ENCODE measurements at places on chromosomes 7 and 10.

- no peak for DNase-seq
Observed at GRCh38 chr7:92614660-92615174, 24.5 kb upstream of the FAM133B start.

DNA sequence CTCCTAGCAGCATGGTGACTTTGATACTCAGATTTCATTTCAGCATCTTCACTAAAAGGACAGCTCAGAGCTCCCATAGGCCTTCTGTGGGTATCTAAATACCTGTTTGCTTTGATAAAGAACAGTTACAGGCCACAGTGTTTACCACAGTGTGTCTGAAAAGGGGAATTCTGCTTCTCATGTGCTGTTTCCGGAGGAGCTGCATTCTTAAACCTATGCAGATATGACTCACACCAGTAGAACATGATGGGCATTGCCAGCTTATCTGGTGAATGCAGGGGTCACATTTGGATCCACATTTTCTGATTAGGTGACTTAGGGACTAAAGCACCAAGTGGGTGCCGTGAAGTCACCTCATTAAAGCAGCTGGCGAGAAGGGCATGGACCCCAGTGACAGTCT is 52.6 kb downstream of the TRRAP start:
- DNase-seq: no peak

DNA sequence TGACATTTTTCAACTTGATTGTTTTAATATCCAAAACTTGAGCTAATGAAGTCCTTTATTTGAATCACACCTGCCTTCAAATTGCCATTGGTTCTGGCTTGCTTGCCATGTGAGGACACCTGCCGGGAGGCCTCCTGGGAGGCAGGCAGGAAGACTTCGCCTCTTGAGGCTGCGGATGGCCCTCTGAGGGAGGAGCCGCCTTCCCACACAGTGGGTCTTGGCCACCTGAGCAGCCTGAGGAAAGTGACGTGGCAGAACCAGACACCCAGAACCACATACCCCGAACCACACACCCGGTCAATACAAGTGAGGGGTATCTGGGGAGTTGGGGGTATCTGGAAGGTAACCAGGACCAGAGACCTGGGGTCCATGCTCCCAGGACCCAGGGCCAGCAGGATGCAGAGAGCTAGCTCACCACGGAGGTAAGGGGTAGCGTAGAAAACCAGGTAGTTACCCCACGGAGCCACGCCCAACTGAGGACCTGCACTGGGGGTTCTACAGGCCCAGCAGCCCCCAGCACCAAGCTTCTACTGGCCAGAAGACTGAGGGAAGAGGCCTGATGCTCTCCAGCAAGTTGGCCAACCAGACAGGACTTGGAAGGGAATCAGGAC is 300.5 kb downstream of the TCERG1L start:
- no peak for DNase-seq

GRCh38 chr10:22489467-22489866 is 144.2 kb downstream of the SPAG6 start:
- no peak for DNase-seq

- DNase-seq: no peak
Observed at GRCh38 chr7:31099451-31100444, 47.6 kb downstream of the ADCYAP1R1 start.

DNA sequence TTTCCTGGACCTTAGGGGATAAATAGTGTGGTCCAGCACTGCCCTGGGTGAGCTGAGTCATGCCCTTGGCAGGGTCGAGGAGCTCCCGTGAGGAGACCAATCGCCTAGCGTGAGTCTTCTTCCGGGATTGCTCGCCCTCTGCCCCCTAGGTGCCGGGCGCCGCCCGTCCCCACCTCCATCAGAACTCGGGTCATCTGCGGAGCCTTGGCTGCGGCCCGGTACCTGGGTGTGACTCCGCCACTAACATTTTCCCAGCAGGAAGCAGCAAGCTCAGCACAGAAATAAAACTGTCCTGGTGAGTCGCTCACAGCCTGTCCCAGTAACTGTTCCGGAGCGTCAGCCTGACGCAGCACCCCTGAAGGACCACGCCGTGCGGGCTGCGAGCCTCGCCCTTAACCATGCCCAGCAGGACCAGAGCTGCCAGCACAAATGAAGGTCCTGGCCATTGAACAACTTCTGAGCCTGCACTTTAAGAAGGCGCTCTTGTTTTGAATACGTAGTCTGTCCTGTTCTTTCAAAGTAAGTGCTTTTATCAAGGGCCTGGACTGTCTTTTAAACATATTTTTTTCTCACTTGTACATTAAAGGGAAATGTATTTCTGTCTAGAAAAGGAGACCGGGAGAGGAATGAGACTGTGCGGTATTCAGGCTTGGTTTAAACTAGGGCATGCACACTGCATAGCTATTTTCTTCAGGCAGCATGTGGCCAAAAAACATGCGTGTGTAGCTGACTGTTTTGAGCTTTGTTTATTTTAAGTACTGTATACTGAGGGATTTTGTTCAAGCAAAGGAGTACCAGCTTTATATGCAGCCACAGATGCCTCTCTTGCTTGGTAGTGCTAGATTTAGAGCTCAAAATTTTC is 136.7 kb downstream of the HECW1 start:
- peak; percentile 79 for DNase-seq

- DNase-seq: no peak
Observed at GRCh38 chr10:97718178-97718577, 4.6 kb downstream of the MARVELD1 start.

DNA sequence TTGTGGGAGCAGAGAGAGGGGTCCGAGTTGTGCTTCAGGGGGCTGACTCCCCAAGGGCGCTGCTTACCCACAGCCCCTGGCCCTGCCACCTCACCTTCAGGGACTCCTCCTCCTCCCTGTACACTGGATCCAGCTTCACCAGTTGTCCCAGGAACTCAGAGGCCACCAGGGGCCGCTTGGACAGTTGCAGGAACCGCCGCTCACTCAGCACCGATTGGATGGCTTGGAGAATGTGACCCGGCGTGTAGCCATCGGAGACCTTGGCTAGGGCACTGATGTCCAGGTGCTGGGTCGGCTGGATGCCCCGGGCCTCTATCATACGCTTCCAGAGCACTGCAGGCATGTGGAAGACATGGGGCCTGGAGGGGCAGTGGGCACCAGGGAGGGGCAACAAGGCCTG is 4.5 kb upstream of the ASB10 start:
- no peak for DNase-seq

DNA sequence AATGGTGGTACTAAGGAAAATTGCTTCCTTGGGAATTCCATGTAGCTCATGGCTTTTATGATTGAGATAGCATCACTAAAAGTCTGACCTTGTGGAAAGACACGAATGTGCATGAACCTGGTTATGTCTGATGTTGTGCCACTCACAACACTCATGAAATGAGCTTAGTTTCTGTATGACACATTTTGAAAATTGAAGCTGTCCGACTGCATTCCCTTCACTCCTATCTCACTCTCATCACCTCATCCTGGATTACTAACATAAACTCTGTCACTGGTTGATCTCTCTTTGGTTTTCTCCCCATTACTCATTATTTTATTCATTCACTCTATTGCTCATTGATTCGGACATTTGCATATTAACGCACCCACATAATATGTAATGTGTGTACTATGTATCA is 190.0 kb upstream of the VWC2 start:
- no peak for DNase-seq

- DNase-seq: no peak
Observed at GRCh38 chr10:100642295-100642994, 102.9 kb upstream of the PAX2 start.

DNA sequence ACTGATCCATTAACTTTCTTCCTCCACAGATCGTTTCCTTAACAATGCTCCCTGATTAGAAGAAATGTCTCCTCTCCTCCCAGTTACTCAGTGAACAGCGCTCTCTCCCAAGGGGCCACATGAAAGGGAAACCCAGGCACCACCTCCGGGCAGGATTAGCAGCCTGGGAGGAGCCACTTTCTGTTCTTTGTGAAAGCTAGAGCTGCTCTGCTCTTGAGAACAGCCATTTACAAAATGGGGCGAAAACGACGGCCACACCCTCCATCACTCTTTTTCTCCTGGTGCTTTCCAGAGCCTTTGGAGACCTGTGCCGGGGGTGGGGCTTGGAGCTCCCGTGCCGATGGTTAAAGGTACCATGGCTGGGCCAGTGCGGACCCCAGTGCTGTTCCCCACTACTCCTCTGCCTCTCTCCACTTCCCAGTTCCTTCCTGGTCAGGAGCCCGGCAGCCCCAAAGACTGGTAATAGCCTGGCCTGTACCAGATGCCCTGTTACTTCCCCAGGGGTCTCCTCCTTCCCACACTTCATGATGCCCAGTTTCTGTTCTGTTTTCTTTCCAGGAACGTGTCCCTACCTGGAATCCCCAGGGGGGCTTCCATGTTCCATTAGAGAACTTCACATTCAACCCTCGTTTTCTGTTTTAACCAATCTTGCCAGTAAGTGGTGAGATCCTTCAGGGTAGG is 402.9 kb upstream of the GALNT17 start:
- peak; percentile 1 for DNase-seq

DNA sequence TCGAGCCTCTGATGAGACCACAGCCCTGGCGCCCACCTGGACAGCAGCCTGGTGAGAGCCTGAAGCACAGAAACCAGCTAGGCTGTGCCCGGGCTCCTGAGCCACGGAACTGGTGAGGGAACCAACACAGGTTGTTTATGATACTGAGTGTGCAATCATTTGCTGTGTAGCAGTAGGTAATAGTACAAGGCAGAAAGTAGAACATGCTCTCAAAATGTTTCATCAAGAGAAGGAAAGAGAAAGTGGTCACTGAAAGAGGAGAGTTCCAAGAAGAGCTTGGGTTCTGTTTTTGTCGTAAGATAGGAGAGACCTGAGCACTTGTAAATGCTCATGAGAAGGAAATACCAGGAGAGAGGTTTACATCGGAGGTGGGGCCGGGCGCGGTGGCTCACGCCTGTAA is 208.2 kb downstream of the FAM107B start:
- DNase-seq: no peak

DNA sequence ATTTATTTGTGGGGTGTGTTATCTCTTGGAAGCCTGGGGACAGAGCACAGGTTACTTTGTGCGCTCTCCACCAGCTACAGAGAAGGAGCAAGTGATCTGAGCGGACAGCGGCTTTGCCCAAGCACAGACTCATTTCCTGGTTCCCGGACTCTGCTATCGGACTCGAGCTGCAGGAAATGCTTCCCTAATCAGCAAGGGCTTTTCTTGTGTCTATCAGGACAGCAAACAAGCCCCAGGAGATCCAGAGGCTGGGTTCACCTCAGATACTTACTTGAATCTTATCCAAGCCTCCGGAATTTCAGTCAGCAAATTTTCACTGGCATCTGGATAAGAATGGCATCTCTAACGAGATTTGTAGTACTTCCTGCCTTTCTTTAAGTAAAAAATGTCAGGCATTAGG is 27.8 kb downstream of the MRC1 start:
- no peak for DNase-seq

GRCh38 chr7:463362-463781 is 56.3 kb downstream of the PDGFA start:
- no peak for DNase-seq

- no peak for DNase-seq
Observed at GRCh38 chr10:130171196-130171595, 35.0 kb downstream of the GLRX3 start.

DNA sequence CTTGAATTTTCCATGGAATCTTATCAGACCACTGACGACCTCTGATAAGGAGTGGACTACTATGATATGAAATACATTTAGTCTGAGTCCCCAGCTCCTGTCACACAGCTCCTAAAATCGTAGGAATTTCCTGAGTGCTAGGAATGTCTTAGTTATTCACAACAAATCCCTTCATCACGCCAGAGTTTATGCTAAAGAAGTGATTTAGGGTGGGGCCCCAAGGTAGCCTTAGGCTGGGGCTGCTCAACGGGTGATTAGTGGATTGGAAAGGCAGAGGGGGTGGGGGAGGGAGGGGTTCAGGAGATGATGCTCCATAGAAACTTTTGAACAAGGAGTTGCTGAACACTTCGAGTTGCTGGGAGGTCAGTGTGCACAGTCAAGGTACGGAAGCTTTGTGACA is 7.0 kb upstream of the TET1 start:
- DNase-seq: no peak

DNA sequence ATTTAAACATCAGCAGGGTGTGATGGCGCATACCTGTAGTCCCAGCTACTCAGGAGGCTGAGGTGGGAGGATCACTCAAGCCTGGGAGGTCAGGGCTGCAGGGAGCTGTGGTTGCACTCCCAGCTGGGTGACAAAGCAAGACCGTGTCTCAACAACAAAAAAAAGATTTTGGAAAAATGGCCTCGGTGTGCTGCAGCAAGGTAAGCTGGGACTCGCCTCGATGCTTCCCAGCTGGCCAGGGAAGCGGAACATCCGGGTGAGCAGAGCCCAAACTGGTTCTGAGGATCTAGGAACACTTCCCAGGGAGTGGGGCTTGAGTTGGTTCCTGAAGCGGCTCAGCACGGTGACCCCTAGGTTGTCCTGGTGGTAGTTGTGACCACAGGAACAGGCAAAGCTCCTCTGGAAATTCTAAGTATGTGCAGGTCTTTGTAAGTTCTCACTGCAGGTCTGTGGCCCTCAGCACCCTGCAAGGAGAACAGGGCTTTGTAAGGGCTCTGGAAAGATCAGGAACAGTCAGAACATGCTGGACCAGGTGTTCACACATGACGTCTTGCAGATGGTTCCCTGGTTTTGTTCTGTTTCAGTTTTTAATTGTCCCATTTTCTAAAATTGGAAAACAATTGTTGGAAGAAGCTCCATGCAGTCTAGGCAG is 38.6 kb upstream of the ZMIZ2 start:
- DNase-seq: no peak

- DNase-seq: no peak
Observed at GRCh38 chr10:87767253-87767652, 50.8 kb downstream of the ATAD1 start.

- DNase-seq: no peak
Observed at GRCh38 chr7:14195079-14195478, 205.6 kb upstream of the ETV1 start.

DNA sequence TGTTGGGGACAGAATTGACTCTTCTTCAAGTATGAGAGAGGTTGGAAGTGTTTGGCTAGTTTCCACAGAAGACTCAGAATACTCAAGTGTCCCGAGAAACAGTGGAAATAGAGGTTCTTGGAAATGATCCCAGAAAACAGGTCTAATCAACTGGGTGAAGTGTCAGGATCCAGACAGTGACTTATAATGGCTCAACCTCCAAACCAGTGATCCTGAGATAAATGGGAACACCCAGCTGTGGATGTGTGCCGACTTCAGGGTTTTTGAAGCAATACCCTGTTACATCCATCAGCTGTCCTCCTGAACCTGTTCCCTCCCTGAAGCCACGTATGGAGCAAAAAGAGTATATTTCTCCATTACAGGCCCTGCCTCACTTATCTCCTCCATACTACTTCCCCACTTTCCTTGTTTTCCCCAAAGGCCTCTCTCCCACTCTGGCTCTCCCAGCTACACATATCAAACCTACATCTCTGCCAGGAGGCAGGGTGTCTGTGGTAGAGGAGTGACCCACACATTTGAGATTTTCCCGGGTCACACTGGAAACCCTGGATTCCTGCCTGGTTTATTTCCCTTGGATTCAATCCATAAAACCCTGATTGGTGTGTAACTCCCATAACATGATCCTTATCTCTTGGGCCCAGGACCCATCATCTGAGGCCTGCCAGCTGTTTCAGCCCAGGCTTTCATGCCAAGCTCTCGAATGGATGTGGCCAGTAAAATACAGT is 17.6 kb upstream of the ELOVL3 start:
- DNase-seq: no peak

DNA sequence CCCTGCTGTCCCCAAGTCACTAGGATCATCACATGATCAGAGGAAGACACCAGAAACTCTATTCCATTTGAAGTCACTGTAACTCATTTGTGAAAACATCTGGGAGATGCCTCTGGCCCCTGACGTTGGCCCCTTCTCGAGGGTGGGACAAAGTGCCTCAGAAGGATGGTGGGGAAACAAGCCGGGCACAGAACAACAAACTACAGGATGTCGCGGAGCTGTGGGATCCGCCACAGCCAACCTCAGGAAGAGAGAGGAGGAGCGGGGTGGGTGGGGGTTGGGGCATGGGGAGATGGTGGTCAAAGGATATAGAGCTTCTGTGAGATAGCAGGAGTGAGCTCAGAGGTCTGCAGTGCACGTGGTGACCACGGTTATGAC is 265.6 kb upstream of the TCERG1L start:
- no peak for DNase-seq

Data from T1000 (cell line).